Left lobe of liver (tissue), 2 donors: ENCODE measurements at places on chromosomes 4 and X.

DNA sequence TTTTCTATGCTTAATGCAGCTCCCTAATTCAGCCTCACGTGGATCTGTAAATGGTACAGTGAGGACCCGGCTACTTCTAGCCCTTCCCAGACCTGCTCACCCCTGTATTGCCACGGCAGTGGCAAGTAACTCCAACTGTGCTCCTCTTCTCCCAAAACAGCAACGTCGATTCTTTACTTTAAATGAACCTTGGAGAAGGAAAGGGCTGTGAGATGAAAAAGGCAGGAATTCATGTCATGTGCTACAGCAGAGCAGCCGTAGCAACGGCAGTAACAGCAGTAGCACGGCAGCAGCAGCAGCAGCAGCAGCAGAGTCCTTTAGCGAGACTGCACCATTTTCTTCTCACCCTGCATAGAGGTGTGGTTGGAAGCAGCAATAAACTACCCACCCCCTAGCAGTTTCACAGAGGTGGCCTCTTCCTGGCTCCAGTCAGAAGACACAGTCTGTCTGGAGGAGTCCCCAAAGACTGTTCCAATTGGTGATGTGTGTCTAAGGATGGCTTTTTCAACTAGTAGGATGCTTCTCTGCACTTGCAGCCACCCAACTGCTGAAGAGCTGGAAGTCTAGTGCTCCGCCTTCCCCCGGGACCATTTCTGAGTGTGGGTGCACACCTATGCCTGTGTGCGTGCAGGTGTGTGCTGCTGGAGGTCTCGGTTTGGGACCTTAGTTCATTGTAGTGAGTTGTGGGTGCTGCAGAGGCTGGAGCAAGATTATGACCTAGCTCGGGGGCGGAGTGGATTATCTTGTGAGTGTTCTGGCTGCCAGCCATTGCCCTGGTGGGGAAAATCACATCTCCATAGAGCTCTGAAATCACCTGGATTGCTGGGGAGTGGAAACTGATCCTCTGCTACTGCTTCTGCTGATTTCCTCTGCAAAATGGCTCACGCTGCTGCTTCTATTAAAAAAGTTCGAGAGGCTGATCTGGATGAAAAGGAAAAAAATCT, 67.2 kb downstream of the ANK2 start:
- DNase-seq = no peak

- no peak for DNase-seq
These were observed 224.0 kb upstream of the LNX1 start for GRCh38 chr4:53815281-53815680.

DNA sequence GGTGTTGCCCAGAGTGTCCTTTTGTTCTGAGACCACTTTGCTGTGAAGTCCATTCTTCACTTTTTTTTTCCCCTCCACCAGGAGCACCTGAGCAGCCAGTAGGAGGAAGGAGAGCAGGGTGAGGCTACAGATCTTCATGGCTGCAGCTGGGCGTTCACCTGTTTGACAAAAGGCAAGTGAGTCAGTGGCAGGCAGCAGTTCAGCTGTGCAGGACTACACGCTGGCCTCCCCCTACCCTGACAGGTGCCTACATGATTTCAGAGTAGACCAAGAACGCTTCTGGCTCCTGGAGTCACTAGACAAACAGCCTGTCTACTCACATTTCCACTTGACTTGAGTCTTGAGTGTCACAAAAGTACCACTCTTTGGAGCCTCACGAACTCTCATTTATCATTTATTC, 2.0 kb downstream of the FGFBP1 start:
- no peak for DNase-seq

GRCh38 chrX:130084631-130085237, 25.6 kb downstream of the ELF4 start:
- DNase-seq = no peak

DNA sequence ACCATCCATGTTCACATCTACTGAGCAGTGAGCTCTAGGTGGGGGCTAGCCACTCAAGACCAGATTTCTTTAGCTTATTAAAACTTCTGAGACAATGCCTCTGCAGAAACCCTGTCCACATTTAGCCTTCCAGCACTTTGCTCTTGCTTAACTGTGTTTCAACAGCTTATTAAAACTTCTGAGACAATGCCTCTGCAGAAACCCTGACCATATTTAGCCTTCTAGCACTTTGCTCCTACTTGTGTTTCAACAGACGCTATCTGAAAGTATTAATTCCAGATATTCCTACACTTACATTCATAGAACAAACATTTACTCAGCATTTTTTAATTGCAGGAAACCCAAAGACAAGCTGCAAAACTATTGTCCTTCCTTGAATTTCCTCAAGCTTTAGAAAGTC, 91.9 kb downstream of the SEL1L3 start:
- no peak for DNase-seq

- DNase-seq = no peak
These were observed 47.5 kb downstream of the GASK1B start for GRCh38 chr4:158125310-158125709.

DNA sequence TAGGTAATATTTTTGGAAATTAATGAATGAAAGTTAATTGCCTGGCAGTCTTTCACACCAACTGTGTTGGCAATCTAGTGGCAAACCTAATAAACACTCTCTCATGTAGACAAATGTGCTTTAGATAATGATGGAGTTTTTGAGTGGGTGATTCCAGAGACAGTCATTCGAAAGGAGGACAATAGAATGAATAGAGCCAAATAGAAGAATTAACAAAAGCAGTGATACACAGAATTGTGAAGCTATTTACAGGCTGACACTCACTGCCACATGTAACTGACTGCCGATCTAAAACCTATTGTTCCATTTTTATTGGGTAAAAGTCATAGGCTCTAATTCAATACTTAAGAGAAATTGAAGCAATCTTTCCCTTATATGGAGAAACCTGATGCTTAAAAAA, 338.5 kb downstream of the PCDH7 start:
- no peak for DNase-seq

- no peak for DNase-seq
These were observed 64.7 kb downstream of the CLNK start for GRCh38 chr4:10619855-10620254.

DNA sequence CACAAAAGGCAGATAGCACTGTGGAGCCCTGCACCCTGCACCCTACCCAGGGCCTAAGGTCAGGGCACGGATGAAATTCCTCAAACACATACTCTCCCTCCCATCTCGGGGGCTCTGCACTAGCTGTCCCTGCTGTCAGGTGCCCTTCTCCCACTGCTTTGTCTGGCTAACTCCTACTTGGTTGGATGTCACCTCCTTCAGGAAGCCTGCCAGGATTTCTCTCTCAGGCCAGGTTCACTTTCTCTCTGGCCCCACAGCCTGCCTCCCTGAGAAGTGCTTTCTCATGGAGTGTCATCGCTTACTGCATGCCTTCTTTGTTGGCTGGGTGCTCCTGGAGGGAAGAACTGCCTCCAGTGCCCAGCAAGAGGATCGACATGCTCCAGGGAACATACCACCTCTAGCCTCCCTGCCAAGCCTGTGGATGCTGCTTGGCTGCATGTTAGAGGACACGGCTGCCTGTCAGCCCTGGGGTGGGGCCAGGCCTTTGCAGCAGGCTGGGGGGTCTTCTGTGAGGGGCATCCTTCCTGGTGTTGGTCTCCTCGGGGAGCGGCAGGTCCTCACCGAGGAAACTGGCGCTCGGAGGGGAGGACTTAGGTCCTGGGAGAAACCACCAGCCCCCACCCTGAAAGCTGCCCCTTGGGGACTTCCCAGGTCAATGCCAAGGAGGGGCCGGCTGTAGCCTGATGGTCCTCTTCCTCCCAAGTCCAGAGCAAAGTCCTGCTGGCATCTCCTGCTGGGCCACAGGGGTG, 15.0 kb downstream of the ABLIM2 start:
- DNase-seq = no peak

DNA sequence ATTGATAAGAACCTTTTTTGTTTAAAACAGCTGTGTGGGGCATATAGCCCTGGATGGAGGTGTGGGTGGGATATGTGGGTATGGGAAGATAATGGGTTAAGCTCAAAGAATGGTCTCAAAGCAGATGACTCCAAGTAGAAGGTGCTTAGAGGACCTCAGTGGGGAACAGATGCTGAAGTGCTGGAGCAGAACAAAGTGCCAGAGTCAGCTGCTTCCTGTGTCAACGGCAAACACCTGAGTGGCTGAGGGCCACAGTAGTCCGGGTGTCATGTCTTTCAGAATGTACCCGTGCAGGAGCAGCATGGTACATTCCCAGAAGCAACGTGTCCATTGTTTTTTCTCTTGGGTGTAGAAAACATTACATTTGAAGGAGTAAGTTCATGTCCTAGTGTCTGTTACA, 210.6 kb downstream of the CCNG2 start:
- no peak for DNase-seq

- no peak for DNase-seq
These were observed 509.5 kb upstream of the ATOH1 start for GRCh38 chr4:93319041-93319440.

DNA sequence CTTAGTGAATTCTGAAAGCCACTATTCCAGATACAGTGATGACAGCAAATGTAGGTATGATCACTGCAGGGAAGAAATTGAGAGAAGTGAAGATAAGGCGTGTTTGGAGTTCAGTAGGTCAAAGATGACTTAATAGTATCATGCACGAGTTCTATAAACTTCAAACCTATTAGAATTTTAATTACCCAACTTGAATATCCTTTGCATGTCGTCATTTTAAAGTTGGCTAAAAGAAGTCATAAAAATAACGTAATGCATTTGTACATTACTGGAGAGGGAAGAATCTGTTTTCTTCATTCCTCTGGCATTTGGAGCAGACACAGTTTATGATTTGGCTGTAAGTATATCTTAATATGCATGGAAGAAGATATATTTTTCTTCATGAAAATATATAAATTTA, 68.6 kb upstream of the MXRA5 start:
- no peak for DNase-seq

DNA sequence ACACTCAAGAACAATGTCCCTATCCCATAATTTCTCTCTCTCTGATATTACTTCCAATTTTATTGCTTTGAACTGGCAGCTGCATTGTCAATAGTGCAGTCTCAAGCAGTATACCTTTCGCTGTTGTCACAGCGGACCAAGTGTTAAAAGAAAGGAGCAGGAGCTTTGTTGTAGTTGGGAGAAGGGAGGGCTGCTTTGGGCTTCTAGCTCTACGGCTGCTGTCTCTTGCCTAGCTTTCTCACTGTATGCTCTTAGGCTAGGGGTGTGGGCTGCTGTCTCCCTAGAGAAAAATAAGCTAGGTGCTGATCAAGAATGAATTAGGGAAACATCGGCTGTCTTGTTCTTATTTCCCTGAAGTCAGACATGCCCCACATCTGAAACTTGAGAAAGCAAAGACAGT, 52.5 kb downstream of the TRPC5OS start:
- DNase-seq = no peak

GRCh38 chr4:107987916-107988762, 1.6 kb upstream of the HADH start:
- no peak for DNase-seq

DNA sequence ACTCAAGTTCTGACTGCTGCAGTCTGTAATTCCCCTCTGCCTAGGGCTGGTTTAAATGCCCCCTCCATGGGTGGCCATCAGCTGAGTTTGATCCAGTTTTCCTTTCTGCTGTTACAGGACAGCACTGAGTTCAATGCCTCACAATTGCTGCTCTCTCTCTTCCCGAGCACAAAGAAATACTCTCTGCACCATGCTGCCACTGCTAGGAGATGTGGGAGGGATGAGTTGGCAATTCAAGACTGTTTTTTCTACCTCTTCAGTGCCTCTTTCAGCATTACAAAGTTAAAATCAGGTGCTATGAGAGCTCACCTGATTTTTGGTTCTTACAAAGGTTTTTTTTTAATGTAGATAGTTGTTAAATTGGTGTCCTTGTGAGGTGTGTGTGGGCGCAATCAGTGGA, 24.3 kb downstream of the CYSLTR1 start:
- no peak for DNase-seq

GRCh38 chrX:140346729-140347128, 158.1 kb downstream of the SOX3 start:
- no peak for DNase-seq

GRCh38 chrX:108610141-108610540, 126.2 kb downstream of the IRS4 start:
- no peak for DNase-seq

DNA sequence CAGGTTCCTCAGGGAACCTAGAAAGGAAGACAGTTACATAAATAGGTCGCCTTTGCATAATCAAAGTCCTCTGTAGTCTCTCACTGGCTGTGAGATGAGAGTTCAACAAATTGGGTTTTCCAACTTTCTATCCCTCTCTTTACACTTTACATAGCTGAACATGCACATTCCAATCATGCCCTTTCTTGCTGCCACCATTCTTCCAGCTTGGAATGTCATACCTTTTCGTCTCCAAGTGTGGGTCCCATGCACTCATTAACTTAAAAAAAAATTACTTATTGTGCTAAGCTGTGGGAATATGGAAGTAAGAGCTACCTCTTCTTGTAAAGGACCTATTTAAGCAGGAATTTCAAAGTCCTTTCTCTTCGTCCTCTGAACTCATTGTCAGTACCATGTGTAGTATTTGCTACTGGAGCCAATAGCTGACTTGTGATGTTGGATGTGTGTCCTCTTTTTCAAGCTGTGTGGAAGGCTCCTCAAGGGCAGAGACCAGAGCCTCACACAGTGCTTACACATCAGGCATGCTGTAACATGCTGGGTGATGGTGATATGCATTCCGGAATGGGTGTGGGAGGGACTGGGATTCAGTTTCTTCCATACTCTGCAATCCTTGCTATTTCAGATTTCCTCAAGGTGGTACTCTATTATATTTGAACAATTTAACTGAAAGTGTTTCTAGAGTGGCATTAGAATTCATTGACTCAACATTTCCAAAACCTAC, 7.1 kb downstream of the ENOPH1 start:
- no peak for DNase-seq

DNA sequence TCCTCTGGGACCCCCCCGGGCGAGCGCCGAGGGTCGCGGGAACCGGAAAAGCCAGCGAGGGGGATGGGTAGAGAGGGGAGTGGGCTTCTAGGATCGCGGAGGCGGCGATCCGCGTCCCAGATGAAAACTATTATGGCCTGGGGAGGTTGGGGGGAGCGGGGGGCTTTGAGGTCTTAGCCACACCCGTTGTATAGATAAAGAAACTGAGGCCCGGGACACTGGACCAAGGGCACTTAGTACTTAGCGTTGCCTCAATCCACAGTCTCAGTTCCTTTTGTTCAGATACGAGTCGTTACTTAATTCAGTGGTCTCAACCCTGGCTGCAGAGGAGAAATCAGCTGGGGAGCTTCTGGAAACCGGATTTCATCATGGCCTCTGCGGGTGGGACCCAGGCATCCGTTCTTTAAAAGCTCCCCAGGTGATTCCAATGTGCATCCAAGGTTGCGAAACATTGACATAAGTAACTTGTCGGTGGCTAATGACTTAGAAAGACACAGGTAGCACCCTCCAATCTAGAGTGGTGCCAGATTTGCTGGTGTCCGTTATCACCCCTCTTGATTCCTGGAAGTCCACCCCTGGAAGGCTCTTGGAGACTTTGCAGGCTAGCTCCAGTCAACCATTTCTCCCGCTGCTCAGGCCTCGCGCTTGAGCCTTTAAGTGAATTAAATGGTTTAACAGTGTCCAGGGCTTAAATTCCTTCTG, 90.7 kb downstream of the GEMIN8 start:
- DNase-seq = no peak

- no peak for DNase-seq
These were observed 31.8 kb downstream of the NAA11 start for GRCh38 chr4:79294064-79294463.
